ENCODE measurements at places on chromosomes 7 and 10.

DNA sequence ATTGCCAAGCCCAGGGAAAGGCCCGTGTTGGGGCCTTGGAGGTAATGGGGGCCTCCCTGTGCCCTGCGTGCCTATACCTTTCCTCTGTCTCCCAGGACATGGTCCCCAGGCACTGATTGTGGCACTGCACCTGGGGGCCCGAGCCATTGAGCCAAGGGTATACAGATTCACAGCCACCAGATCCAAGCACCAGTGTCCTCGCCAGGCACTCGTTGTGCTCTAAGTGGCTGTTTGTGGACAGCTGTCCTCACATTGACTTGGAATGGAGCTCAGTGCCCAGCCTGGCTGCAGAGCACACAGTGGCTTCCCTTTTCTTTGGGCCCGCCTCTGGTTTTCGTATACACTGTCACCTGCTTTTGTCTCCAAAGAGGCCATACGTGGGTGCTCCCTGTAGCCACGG is 72.0 kb upstream of the BTBD16 start:
- DNase-seq, result no peak

DNA sequence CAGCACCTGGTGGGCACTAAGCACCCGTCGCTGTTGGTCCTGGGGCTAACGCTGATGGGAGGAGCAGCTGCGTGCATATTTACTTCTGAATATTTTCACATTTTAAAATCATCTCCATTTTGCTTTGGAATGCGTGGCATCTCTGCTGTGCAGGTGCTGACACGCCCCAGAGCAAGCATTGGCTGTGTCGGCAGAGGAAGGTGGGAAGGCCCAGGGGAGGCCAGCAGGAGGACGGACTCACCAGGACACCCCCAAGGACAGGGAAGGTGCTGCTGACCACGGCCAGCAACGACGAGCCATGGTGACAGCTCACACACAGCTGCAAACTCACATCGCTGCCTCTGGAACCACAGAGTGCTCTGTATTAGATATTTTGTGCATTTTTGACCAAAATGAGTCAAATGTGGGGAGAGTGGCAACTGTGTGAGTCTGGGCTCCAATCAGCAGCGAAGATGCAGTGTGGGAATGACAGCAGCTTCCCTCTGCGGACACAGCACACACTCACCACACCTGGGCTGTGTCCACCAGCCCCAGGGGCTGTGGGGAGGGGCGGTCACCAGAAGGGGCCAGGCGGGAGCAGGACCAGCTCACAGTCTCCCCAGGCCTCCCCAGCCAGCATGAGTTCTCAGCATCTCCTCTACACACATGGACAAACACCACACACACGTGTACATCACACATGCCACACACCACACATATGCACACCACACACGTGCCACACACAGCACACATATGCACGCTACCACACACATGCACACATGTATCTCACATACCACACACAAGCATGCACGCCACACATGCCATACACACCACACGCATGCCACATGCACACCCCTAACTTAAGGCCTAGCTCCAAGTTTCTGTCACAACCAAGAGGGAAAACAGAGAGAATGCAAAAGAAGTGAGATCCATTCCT is 58.2 kb downstream of the PTPRN2 start:
- no peak for DNase-seq

- DNase-seq, result no peak
These were observed 58.5 kb downstream of the BLNK start for GRCh38 chr10:96212911-96213310.

DNA sequence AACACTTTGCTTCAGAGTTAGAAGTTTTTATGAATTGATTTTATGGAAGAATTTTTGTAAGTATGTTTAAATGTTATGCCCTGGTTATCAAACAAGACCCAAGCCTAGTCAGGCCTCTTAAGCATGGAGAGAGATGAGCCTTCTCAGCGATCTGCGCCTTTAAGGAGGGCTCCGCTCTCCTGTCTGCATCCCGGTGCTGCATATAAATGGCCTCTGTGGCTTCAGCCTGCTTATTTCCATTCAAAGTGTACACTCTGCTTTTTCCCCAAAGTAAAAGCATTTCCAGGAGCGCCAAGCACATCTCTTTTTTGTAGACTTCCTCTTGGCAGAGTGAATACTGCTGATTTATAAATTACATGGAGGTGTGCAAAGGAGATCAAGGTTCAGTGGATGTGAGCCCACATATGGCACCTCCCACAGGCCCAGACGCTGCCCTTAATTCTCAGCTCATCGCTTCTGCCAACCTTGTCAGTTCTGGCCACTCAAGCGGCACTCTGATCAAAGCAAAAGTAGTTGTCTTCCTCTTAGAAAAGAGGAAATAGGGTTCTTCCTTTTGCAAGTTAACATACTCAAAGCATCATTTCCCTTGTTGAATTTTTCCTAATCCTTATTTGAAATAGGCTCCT is 70.0 kb upstream of the SFMBT2 start:
- DNase-seq, result peak; percentile 83

DNA sequence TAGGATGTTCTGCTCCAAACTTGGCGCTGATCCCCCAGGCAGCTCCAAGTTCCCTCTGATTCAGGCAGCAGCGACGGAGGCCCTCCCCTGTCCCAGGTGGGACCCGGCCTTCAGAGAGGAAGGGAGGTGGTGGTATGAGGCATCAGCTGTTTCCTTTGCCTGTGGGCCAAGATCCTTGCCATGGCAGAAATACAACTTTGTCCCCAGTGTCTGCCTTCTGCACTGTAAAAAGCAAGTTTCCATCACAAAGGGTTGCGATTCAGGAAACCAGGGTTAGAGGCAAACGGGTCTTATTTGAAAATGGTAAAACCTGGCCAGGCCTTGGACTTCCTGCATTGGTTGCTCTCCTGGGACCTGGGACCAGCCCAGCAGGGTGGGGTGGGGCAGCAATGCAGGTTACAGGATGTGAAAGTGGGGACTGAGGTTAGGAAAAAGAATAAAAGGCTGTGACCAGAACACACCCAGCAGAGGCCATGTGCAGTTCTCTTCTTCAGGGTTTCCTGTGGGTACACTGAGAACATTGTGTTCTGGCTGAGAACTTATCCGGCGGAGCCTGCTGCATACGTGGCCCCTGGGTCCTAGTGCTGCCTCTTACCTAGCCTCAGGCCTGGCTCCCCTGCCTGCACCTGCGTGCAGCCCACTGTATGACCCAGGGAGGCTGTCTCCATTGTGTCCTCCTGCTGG is 25.1 kb upstream of the DDIT4 start:
- peak; percentile 92 for DNase-seq

- no peak for DNase-seq
These were observed 92.2 kb upstream of the PDCD4 start for GRCh38 chr10:110779489-110779888.

DNA sequence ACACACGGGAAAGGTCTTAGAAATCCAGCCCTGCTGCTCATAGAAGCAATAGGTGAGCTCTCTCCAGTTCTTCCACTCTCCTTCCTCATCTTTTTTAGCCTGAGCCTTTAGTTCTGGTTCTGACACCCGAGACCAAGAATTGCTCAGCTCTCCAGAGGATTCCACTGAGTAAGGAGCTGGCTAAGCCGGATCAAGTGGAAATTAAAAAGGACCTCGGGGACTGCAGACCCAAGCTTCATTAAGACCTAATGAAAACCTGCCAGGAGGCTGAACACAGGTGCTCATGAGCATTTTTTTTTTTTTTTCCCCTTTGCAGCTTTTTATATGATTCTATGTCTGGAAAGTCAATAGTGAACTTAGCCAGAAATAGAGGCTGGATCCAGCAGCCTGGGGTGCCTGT is 1176.0 kb upstream of the AUTS2 start:
- DNase-seq, result no peak

DNA sequence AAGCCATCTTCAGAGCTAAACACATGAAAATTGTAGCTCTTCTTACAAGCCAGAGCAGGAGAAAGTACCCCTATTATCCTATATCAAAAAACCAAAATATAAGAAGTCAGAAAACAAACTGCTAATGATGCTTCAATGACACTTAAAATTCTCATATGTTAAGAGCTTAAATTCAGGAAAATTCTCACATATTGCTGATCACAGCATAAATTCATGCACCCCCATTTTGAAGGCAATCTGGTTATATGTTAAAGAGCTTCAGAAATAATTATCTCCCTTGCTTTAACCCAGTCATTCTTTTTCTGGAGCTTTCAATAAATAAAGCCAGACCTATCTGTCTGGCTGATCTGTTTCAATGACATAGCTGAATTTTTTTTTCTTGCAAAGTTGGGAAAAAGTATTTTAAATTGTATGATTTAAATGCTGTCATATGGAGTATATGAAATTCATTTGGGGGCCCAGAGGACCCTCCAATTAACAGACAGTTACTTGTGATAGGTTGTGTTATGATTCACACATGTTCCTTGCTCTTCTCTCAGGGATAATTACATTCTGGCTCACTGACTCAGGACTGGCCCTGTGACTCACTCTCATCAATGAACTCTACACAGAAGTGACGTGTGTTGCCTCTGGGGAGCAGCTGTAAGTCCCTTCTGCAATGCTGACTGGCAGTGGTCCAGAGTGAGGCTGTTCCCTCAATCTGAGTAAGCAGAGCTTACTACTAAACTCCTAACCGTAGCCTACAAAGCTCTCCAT is 85.2 kb downstream of the HGF start:
- DNase-seq, result peak; percentile 92

DNA sequence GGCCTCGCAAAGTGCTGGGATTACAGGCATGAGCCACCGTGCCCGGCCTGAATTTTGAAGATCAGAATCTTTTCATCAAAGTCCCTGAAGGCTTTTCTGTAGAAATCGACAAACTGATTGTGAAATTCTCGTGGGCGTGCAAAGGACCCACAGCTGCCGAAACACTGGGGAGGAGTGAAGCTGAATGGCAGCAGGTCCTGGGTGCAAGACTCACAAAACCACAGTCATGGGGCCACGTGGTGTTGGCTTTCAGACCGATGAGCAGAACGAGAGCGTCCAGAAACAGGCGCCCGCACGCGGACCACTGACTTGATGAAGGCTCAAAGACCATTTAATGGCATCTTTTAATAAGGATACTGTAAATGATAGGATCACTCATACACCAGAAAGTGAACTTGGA is 24.7 kb upstream of the PRKAR1B start:
- no peak for DNase-seq

Measured in pons (tissue), 1 donor.